HS-5 (cell line): ENCODE measurements at places on chromosomes 11 and 22.

- DNase-seq, result peak; percentile 78
Observed at GRCh38 chr11:29184939-29185890, 831.6 kb downstream of the KCNA4 start.

DNA sequence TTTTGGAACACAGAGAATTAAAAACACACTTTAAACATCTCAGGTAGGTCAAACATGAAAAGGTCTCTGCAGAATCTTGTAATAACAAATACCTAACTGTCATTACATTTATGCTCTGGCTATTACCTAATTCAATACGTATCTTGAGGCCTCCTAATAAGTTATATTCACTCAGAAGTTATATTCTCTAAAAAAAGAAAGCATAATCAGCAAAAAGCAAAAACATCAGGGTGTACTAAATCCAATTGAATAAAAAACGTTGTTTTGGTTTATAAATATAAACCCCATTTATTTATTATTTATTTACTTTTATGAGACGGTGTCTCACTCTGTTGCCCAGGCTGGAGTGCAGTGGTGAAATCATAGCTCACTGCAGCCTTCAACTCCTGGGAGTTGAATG is 10.2 kb downstream of the TMEM41B start:
- no peak for DNase-seq

DNA sequence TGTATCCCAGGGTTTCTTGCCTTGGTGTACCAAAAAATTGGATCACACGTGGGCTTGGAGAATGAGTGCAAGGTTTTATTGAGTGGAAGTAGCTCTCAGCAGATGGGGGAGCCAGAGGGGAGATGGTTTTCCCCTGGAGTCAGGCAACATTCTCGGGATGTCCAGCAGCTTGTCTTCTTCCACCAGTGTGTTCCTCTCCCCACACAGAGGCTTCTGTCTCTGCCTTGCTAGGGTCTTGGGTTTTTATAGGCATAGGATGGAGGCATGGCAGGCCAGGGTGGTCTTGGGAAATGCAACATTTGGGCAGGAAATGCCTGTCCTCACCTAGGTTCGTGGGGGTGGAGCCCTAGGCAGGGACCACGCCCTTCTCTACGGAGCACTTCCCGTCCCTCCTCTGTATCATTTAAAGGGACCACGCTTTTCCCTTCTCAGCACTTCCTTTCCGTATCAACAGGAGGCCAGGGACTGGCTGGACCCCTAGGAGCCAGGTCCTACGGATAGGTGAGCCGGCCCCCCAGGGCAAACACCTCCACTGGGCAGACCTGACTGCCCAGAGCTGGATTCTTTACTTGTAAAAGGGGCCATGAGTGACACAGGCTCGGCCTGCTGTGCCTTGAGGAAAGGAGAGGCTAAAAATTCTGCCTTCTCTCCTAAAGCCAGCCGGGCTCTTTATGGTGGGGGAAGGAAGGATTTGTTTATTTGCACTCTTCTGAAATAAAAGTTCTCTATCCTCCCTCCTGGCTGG is 55.3 kb upstream of the CCDC188 start:
- DNase-seq, result peak; percentile 42

DNA sequence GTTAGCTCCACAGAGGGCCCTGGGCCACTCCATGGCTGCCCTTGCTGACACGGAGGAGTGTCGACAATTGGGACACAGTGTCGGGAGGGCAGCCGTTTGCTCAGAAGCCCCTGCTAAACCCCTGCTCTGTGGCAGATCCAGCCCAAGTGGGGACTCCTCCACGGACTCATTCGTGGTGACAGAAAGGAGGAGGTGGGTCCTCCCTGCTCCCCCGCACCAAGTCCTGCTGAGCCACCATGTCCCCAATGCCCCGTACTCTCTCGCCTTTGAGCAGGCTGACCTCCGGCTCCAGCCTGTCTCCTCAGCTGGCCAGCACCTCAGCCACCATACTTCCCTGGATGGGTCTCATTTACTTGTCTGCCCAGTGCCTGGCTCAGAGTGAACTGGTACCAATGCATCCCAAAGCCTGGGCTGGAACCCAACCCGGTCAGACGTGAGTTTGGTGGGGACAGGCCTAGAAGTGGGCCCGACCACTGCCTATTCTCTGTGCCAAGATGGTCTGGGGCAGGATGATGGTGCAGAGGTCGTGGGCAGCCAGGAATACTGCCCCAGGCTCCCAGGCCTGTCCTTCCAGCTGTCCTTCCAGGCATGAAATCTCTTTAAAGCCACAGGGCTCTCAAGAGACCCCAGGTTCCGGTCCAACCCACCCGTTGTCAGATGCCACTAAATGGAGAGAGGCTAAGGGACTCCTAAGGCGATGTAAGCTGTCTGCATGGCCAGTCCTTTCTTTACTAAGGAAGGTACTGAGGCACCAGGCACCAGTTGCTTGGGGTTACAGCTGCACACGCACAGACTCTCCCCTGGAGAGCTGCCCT is 4.3 kb downstream of the CBX6 start:
- DNase-seq, result no peak

- peak; percentile 86 for DNase-seq
Observed at GRCh38 chr11:46710821-46711269, 8.2 kb upstream of the F2 start.

DNA sequence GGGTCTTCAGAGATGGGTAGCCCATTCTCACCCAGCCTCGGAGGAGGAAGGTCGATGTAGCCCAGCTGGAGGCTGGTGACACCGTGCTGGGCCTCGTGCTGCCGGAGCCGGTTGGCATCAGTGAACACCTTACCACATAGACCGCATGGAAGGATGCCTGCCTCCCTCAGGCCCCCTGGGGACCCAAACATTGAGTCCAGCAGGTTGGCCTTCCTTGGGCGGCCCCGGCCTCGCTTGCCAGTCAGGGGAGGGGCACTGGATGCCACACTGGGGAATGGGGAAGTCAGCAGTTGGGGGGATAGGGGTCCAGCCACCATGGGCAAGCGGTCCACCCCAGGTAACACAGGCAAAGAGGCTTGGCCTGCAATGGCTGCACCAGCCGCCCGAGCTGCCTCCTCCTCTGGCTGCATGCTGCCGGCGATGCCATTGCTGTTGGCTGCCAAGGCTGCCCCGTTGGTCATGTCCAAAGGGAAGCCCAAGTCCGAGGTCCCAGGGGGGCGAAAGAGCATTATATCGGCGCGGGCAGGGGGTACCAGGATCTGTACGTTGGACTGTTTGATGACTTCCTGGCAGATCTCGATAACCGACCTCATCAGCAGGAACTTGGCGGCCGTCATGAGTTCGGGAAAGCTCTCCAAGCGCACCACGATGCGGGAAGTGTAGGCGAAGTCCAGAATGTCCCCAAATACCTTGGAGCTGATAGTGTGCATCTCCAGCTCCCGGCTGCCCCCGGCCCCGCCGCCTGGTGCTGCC is 1.4 kb downstream of the PATZ1 start:
- no peak for DNase-seq

GRCh38 chr11:89420981-89421380 is 70.2 kb downstream of the NOX4 start:
- DNase-seq, result no peak

- DNase-seq, result no peak
Observed at GRCh38 chr11:3929649-3930048, 74.2 kb downstream of the STIM1 start.

DNA sequence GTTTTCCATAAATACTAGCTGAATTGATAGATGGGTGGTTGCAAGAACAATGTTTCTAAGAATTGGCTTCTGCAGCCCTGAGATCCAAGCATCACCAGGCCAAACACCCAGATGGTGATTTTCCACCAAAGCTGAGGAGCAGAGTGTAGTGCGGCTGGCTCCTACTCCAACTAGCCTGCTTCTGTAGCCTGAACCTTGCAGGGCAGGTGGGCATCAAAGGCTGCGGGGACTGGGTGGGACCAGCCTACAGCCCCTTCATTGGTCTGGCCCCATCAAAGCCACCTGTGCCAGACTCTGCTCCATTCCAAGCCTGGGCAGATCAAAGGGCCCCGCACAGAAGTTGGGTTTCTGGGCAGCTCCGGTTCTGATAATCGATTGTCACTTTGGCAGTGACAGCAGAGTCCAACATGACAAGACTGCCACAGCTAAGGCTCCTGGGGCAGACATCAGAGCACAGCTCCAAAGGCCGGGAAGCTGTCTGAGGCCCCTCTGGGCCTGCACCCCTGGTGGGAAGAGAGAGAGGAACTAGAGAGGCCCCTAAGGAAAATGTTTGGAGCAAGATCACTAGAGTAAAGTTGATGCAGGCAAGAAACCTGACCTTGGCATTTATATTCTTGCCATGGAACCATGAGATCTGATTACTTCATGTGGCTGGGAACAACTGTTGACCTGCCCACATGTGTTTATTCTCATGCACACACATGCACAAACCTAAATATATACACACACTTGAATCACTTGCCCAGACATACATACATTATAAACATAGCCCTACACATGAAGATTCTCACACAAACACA is 582.9 kb downstream of the INSC start:
- no peak for DNase-seq

DNA sequence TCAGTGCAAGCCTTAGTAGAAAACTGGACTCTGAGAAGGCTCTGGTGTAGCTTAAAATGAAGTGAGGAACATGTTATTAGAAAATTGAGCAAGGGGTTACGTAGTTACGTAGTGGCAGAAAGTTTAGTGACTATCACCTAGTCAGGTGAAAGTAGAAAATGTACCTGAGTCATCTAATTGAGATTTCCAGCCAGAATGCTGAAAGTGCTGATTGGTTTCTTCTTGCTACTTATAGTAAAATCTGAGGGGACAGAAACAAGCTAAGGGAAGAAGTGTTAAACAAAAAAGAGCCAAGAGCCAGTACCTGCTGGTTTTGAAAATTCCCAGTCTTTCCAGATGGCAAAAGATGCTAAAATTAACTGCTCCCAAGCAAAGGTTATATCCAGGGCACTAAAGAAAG is 29.4 kb downstream of the ZNF280B start:
- no peak for DNase-seq

DNA sequence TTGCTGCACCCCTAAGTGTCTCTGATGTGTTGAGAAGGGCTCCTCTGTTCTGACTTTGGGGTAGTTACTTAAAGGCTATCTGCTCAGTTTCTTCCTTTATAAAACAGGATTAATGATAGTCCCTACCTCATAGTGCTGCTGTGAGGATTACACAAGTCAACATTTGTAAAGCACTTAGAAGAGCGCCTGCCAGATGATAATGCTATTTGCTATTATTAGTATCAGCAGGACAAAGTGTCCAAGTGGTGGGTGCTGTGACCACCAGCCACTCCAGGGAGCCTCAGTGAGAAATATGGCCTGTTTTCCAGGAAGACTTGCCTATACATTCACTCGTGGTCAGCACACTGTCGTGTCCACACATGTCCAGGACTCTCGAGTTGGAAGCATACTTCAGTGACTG is 16.2 kb downstream of the POU2F3 start:
- no peak for DNase-seq

GRCh38 chr22:19215360-19215759 is 36.8 kb upstream of the SLC25A1 start:
- no peak for DNase-seq

DNA sequence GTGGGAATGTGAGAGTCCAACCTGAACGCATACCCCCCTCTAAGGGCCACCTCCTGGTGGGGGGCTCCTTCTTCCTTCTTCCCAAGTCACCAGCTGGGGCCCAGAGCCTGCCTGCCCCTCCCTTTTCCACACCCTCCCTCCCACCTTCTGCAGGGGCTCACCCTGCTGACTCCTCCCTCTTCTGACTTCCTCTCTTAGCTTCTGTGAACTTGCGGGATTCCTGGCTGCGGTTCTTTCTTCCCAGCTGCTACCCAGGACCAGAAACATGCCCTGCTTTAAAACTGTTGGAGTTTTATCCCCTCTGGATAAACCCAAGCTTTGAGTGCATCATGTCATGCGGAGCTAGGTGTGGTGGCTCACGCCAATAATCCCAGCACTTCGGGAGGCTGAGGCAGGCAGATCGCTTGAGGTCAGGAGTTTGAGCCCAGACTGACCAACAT is 10.2 kb downstream of the LRRC74B start:
- no peak for DNase-seq

GRCh38 chr11:100740440-100740839 is 53.4 kb downstream of the ARHGAP42 start:
- no peak for DNase-seq

GRCh38 chr22:37782340-37783168 is 25.2 kb upstream of the GCAT start:
- DNase-seq, result no peak

DNA sequence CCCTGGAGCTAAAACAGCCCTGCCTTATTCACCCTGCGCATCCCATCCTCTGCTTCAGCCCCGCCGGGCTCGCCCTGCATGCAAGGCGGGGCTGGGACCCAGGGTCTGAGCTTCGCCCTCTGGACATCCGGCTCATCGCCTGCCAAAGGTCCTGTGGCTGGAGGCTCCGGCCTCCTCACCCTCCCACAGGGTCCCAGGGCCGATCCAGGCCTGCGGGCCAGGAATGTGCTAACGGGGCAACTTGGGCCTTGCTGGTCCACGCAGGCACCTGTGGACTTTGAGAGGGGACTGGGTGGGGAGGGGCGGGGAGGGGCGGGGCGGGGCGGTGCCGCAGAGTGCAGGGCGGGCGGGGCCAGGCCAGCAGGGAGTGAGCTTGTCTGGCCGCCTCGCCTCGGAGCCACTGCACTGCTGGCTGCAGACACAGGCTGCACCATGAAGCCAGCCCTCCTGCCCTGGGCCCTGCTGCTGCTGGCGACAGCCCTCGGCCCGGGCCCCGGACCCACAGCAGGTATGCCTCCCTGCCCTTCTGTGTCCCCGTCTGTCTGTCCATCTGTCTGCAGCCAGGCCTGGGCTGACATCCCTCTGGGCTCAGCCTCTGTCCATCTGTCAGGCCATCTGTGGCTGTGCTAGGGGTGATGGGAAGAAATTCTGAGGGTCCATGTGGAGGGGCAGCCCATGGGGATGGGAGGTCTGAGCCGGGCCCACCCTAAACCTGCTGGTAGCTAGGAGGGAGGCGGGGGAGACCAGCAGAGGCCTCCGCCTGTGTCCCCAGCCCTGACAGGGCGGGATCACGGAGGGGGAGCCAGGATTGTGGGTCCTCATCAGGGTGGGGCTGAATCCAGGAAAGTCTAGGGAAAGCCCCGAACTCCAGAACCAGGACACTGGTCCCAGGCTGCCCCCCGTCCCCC is at the start of gene SUSD2:
Gene SUSD2, plus strand, starts transcription at position 400 of the 908 bp plus-strand sequence. Its CDS starts 33 bp downstream, at position 433.
- DNase-seq, result no peak
